ENCODE measurements at places on chromosomes 5 and 9.
A peak's percentile ranks its signal among the peaks of the same experiment; 100 is the strongest.

- DNase-seq: no peak
These were observed 135.5 kb downstream of the CEMIP2 start for GRCh38 chr9:71632776-71633175.

DNA sequence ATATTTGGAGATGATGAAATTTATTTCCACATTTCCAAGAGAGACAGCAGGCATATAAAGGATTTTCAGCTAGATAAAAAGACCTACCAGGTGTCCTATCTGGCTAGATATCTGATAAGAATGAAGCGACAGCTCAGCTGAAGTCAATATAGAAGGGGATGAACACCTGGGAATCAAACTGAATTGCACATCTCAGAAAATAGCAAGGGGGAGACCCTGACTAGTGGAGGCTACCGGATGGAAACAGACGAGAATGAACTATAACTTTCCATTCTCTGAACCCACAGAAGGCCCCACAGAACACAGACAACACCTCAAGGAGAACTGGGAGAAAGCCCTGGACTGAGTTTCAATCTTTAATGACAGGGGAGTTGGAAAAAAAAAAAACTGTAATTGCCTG is 51.1 kb downstream of the CPLANE1 start:
- no peak for DNase-seq

DNA sequence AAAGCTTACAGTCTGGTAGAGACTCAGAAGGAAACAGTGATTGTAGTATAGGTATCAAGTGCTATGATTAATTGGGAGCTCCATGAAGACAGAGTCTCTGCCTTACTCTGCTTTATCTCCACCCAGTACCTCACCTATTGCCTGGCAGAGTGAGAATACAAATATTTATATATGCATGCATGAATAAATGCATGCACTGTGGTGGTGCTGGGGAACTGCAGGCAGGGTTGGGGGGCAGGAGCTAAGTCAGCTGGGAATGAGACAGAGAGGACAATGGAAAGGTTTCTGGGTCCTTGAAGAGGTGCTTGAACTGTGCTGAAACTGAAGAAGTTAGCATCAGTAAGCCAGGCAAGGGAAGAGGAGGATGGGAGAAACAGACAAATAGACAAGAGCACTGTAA is 80.8 kb upstream of the PPP2R2B start:
- DNase-seq: no peak

GRCh38 chr5:167870055-167870454 is 421.4 kb upstream of the WWC1 start:
- peak; percentile 25 for DNase-seq

GRCh38 chr5:57976506-57976905 is 483.4 kb downstream of the PLK2 start:
- no peak for DNase-seq

- DNase-seq: no peak
These were observed 5.0 kb upstream of the SNAPC3 start for GRCh38 chr9:15417626-15418025.

GRCh38 chr5:35282810-35283209 is 52.5 kb upstream of the PRLR start:
- DNase-seq: no peak

- DNase-seq: no peak
These were observed 8.7 kb downstream of the HINT1 start for GRCh38 chr5:131156385-131156784.

DNA sequence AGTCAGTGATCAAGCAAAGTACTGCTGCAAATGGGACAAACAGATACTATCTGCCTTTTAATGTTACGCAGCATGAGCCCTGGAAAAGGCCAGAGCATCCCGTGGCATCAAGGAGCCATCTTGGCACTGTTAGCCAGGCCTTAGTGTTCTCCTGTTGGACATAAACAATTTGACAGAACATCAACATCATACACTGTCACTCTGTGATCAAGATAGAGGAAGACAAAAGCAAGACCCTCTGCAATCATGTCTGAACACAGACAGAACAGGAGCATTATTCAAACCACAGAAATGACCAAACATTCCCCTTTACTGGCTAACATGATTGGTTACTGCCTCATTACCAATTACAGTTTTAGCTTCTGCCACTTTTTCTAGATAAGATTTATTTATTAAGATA is 21.2 kb upstream of the ROPN1L start:
- DNase-seq: no peak

DNA sequence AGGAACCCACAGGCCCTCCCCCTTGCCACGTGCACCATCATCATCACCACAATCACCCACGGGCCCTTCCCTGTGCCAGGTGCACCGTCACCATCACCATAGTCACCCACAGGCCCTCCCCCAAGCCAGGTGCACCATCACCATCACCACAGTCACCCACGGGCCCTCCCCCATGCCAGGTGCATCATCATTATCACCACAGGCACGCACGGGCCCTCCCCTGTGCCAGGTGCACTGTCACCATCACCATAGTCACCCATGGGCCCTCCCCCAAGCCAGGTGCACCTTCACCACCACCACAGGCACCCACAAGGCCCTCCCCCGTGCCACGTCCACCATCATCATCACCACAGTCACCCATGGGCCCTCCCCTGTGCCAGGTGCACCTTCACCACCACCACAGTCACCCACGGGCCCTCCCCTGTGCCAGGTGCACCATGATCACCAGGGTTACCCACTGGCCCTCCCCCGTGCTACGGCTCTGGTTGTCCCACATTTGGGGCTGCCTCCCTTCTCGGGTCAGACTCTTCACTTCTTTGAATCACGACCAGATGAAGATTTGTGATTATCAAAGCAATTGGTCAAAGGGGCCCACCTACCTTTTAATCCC is 69.1 kb upstream of the OLFM1 start:
- no peak for DNase-seq

DNA sequence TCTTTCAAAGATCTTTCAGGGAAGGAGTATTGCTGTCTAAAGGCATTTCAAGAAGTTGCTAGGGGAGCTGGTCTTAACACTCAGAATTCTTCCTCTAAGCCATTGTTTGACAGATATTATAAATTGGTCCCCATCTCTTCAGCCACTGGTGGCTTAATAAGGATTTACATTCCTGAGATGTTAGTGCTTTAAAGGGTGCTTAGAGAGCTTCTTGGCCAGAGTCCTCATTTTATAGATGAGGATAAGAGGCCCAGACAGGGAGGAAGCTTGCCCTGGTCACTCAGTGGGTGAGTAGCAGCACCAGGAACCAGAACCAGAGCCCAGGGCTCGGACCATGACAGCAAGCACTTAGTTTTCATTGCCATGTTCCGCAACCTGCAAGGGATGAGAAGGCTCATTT is 53.2 kb downstream of the GALNT10 start:
- DNase-seq: no peak

GRCh38 chr5:53276825-53277224 is 167.3 kb upstream of the MOCS2 start:
- peak; percentile 25 for DNase-seq

- no peak for DNase-seq
These were observed 70.3 kb upstream of the TARS1 start for GRCh38 chr5:33370466-33370859.

GRCh38 chr9:123620239-123620638 is 264.2 kb downstream of the CRB2 start:
- DNase-seq: no peak

DNA sequence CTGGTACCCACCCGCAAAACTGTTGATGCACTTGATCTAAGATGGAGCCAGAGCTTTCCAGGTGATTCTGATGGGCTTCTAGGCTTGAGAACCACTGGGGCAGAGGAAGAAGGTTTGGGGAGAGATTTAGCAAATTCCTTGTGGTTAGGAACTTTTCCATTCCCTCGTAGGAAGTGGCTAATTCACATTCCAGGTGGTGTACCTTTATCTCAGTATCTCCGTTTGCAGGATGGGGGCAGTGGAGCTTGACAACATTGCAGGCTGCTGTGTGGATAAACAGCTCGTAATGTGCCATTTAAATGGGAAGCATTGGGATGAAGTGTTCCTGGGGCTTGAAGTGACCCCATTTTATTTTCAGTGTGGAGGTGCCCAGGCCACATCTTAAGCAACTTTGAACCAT is 172.9 kb upstream of the IL12B start:
- DNase-seq: no peak

All from stromal cell of bone marrow (primary cell).